Ascending aorta (tissue), 2 donors: ENCODE measurements at places on chromosomes 5 and 9.

DNA sequence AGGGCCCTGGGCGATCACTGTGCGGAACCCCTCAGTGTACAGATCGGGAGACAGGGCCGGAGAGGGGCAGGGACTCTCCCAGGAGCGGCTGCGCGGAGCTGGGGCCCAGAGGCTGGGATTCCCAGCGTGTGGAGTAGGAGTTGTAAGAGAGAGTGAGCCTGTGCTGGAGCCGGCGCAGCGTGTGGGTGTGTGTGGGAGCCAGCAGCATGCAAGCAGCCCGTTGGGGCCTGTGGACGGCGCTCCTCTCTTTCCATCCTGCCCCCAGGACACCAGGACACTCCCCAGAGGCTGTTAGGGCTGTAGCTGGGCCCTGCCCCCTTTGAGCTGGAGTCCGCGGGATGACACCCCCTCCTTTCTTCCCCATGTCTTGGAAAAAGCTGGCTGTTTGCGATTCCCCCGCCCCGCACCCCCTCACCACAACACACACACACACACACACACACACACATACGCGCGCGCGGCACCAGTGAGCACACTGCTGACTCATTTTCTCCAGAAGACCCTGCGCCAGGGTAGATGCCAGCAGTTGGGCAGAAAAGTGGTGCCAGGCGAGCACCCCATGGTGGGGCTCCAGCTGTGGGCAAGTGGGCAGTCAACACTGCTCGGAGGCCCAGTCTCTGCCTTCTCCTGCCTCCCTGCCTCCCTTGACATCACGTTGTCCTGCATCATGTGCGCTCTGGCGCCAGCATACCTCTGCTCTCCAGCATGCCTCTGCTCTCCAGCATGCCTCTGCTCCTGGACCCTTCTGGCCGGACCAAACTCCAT, 1.5 kb downstream of the COL27A1 start:
- DNase-seq = no peak

DNA sequence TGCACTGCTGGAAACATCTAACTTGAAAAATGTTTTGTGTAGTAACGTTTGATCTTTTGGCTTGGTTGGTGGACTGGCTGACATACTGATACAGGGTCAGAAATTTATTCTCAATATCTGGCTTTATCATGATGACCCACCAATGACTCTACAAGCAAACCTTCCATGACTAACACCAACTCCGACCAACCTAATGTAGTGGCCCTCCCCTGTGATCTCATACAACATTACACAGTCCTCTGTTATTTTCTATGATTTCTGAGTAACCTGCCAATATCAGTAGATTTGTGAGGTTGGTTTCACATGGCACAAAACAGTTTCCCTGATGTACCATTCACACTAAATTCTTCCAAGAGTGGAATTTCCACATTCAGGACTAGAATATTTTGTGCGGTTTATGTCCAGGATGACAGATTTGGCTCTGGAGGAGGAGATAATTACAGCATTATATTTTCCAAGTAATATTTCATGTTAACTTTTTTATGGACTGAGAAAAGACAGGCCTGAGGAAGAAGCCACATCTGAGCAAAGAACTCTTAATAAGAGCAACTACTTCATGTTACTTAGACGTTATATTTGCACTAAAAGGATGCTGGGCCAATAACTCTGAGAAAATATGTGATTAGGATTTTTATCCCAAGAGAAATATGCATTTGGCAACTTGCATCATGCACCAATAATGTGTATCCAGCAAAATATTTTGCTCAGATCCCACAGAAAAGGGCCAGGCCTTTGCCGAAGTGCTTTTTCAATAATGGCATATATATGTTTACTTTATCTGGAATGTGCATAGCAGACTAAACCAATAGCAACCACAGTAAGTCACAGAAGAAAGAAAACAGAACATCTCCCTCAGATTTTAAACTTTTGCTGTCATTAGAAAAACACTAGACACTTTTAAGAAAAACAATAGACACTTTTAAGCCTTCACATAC, 273.4 kb downstream of the KCNN2 start:
- no peak for DNase-seq

DNA sequence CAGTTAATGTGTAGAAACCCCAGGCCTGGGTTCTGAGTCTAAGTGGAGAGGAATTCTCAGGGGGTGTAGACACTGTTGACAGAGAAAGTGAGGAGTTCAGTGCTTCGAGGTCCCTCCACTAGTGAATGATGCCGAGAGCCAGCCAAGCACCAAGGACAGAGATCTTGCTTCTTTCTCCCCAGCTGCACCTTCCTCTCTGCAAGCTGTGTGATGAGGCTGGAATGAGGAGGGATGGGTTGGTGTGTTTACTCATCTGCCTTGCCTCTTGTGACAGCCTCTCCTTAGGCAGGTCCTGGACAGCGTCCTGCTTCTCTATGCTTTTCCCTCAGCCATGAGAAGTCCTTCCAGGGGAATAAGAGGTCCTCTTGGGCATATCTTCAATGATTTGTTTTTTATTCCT, 35.3 kb downstream of the HNRNPH1 start:
- no peak for DNase-seq

- no peak for DNase-seq
Measured at GRCh38 chr9:123096987-123097386, 63.5 kb downstream of the GPR21 start.

DNA sequence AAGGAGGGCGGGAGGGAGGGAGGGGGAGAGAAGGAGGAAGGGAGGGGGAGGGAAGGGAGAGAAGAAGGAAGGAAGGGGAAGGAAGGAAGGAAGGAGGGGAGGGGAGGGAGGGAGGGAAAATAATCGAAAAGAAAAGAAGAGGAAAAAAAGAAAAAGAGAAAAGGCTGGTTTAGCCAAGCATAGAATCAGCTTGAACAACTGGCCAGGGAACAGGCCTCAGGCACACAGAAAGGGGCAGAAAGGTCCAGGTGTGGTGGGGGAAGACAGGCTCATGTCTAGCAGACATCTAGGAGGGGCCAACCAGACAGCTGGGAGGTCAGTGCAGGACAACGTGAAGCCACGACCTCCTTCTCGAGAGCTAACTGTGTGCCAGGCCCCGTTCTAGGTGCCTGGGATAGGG, 141.8 kb downstream of the HSD17B3 start:
- peak; percentile 37 for DNase-seq

GRCh38 chr5:32713361-32713769, 2.2 kb downstream of the NPR3 start:
- no peak for DNase-seq

DNA sequence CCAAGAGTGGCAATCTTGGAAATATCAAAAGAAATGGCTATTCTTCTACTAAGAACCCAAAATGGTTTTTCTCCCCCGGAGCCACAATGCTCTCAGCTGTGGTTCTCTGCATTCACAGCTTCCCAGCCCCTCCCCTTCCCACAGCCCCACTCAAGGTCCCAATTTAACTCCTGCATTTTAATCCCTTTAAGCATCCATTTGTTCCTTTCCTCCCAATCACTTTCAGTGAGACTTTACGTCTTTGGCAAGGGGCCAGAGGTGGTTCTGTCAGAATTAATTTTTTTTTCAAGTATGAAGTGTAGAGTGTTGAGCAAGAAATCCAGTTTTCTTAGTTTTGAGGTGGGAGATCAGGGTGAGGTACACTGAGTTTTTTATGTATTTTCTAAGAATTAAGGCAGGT, 256.9 kb downstream of the GLIS3 start:
- DNase-seq = no peak

DNA sequence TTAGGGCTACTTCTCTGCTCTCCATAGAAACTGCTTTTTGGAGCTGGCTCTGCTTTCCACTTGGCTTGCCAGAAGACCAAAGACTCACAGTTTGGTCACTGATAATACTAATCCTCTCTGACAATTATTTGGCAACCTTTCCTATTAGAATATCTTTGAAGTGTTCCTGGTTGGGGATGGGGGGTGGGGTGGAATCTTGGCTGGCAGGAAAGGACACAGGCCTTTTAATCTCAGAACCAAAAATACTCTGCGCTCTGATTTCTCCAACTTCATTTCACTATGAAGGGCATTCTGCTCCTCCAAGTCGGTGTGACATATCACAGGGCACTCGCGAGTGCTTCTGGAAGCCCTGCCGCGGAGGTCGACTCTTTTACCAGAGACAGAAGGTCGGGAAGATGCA, 1329.0 kb upstream of the WWC1 start:
- no peak for DNase-seq

DNA sequence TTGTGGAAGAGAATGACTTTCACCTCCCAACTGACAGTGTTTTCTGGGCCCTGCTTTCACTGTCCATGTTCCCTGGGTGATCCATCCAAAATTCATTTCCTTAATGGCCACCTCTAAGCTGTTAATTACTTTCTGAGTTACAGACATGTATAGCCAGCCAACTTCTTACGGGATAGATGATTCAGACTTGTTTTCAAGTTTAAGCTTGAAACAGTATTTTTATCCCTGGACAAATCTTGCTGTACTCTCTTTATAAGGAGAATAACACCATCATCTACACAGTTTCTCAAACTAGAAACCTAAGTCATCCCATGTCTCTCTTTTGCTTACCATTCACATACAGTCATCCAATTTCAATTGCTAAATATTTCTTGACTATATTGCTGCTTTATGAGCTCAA, 6.9 kb downstream of the FAM174A start:
- DNase-seq = no peak

DNA sequence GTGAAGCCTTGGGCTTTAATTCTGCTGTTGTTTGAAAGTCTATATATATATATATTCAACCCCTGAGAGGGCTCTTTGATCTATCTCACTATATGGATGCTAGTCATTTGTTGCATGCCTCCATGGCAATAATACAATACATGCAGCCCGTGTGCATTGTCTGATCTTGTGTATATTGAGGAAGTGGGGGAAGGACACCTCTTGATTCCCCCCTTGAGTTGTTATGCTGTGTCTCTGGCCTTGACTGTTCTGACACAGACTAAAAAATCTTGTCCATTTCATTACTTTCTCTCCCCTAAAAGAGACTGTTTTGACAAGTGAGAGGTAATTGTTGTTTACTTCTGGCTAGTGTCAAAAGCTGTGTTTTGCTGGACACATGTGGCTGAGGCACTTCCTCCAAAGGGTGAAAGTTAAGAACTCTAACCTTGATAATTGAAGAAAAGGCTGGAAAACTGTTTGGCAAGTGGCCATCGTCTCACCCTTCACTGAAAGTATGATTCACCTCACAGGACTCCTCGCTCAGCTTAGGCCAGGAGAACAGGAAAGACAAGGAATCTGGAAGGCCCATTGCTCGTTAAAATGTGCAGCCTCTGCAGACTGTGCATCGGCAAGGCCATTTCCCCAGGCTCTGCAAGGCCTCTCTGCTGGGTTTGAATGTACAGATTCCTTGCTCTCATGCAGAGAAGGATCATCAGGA, 304.0 kb downstream of the PRELID2 start:
- no peak for DNase-seq
